ENCODE measurements at places on chromosomes 5 and 9.

DNA sequence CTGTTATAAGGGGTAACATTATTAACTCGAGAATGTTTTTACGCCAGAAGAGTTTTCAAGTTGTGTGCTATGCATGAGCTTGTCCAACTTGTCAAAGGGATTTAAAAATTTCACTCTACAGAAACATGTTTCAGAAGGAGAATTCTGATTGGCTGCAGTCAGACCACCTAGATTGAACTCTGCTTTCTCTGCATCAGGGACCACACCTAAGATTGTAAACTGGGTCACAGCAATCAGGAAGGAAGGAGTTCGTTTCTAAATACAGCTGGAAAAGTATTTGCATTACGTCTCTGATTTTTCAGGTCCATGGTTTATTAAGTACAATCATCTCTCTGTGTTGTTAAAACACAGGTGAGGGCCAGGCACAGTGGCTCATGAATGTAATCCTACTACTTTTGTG is 5.8 kb downstream of the GLRX start:
- no peak for DNase-seq

DNA sequence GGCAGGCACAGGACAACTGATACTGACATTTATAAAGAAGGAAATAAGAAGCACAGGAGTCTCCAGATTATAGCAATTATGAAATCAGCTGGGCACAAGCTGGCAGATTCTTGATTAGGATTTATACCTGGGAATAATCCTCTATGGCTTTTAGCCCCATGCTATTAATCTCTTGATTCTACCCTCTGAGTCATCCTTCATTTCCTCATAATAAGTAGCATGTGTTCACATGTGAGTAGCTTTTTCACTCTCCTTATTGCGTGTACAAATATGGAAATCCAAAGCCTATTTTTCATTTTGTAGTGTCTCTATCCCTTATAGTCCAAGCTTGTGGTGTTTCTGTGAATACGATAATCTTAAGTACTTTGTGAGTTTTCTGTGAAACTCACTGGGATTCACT is 185.0 kb upstream of the PRLR start:
- DNase-seq: no peak

- no peak for DNase-seq
Measured at GRCh38 chr5:71586052-71586940, 844 bp upstream of the MCCC2 start.

DNA sequence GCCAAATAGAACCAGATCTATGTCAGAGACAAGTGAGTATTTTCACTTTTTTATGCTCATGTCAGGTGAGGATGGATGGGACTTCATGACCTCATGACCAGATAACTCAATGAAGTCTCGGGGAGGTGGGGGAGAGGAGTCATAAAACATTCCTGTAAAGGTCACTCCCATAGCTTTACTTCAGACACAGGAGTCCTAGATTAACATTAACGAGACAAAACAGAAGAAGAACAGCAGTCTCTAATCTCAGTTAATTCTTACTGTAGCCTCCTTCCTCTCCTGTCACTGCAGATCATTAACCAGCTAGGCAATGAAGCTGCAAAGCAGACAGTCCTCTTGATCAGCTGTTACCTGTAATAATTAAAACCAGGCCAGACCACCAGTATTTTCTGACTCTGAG is 11.2 kb downstream of the CRHBP start:
- DNase-seq: no peak

- DNase-seq: no peak
Measured at GRCh38 chr5:59661954-59662615, 231.4 kb downstream of the PDE4D start.

Measured in NCI-H2107 (cell line).